ENCODE measurements at places on chromosomes 16 and 17. TPM values are rescaled to one million over a fixed set of nuclear protein-coding genes. Genes with fewer than 3 reads are reported as not detected.

The ATP2C2 gene
- total RNA-seq: 0.67 TPM

GRCh38 chr17:4038076-4038475 is 73.8 kb upstream of the ATP2A3 start:
- no peak for DNase-seq

The ITGAD gene
- total RNA-seq: not detected

The RANBP10 gene
- 11.5 TPM for total RNA-seq

GRCh38 chr17:76081295-76082210 is 2.6 kb downstream of the ZACN start:
- DNase-seq: no peak

The CAMKK1 gene
- total RNA-seq: 5.4 TPM

GRCh38 chr17:50596191-50597037 is 35.9 kb downstream of the CACNA1G start:
- DNase-seq: no peak

The NKD1 gene
- total RNA-seq: 72.1 TPM

All from ovary (tissue), 10 donors.